Stimulated activated CD4-positive, alpha-beta T cell treated with anti-CD3 and anti-CD28 coated beads, Interleukin-12 subunit alpha, Interleukin-12 subunit beta, amount 100 ng/mL, for 4 hours (primary cell): ENCODE measurements at places on chromosomes 6 and 20.
A peak's percentile ranks its signal among the peaks of the same experiment; 100 is the strongest.

DNA sequence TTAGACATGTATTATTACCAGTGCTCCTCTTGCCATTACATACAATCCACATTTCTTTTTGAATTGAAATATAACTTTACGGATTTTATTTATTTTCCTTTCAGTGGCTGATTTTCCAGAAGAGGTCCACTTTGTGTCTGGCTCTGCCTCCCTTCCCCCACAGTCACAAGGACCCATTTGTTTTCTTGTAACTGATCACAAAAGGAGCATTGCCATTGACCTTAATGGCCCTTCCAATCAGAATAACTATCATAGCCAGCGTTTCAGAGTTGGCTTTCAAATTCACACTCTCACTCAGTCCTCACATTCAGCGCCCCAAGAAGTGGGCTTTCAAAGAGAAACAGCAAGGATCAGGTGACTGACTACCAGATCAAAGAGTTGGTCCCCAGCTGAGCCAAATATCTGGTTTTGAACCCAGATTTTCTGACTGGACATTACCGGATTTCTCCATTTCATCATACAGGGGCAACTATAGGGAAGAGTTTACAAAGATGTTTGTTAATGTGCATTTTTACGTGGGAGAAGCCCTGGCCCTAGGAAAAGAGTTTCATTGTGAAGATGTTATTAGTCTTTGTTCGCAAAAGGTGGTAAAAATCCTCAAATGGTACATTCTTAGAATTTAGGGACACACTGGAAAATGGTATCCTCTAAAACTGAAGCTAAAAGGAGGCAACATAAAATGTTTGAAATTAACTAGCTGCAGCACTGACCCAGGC lies 2.0 kb upstream of the SLC22A23 start:
- no peak for DNase-seq

- no peak for DNase-seq
These were observed 221.6 kb upstream of the HS3ST5 start for GRCh38 chr6:114564302-114564933.

DNA sequence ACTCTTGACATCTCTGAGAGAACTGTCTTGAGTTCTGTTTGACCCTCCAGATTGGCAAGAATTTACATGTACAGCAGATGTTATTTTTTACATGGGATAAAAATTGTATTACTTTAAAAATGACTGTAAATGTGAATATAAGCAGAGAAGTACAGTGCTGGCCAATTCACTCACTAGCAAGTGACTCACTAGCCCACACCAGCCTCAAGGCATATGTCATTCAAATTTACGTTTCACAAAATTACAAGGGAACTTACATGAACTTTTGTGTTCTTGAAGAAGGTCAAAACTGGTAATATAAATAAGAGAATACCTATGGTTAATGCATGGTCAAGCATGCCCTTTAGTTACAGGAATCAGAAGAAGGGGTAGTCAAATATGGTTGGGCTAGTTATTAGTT lies 54.0 kb upstream of the HMGCLL1 start:
- DNase-seq = no peak

- no peak for DNase-seq
These were observed 40.0 kb downstream of the EFCAB8 start for GRCh38 chr20:32898729-32899128.

GRCh38 chr6:134240665-134241431 lies 77.1 kb downstream of the SGK1 start:
- peak; percentile 62 for DNase-seq

DNA sequence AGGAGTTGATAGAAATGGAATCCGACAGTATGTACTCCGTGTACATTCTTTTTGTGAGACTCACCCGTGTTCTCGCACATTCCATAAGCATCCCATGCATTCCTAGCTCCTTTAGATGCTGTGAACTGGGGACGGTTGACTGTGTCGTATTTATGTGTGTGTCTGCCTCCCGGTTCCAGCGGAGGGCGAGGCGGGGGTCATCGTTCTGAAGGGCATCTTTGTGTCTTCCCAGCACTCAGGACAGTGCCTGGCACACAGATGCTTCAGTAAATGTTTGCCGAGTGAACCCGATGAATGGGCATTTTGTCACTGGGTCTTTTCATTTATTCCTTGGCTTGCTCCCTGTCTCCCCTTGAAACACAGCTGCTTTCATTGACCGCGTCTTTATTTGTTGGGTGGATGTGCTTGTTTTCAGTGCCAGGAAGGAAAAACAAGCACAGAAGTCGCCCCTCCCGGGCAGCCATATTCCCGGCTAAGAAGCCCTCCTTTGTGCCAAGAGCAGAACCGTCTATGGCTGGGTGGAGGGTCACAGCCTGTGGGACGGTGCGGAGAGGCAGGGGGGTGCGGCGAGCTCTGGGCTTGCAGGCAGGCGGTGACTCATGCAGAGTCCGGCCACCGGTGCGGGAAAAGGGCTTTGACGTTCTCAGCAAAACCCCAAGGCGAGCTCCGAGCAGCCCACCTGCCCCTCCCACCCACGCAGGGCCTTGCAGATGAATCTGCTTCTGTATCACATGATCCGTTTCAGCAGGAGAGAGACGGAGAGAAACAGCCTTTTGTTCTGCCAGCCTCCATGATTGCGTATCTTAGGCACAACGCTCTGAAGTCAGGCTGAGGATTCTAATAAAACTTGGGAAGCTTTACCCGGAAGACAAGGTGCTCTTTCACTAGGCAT lies 11.2 kb upstream of the PSMG4 start:
- DNase-seq = no peak

DNA sequence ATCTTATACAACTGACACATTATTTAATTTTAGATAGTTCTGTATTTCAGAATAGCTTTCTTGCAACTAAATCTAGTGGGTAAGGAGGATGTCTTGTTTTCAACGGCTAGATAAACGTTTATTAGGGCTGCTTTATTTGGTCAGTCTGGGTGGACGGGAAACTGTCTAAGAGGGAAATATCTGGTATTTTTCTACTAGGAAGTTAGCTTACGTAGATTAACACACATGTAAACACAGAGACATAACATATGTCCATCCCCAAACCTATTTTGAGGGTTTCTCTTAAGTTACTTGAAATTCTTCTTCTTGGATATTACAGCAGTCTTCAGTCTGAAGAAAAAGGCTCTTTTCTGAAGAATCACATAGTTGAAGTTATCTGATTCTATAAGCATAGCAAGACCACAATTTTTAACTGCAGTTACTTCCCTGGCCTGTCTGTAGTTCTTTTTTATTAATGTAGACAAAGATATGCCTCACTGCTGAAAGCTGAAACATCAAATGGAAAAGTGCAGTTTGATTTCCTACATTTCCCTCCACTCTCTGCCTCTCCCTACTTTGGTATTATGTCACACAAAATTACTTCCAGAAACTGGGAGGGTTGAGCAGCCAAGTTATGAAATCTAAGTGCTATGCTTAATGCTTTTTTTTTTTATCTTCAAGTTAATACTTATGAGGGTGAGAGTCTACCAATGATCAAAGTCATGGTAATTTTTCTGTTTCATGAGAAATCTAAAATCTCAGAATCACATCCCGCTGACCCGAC lies 37.4 kb downstream of the PLAGL1 start:
- DNase-seq = no peak

DNA sequence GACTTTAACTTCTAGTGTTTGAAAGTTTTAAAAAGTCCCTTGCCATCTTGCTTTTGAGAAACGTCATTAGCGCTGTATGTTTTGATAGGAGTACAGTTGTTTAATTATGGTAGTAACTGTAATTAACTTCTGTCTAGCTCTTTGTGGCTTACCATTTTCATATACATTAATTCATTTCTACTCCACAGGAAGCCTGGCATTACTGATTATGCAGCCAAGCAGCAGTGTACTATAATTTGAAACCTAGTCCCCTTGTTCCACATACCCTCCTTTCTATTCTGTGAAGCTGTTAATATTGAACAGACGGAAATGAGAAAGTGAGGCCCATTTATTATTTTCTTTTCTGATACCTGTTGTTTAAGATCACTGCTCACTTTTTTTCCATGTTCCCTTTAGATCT lies 235.4 kb downstream of the CDKAL1 start:
- DNase-seq = no peak

- peak; percentile 59 for DNase-seq
These were observed 18.1 kb downstream of the OR2B2 start for GRCh38 chr6:27893836-27894807.

- DNase-seq = no peak
These were observed 277.2 kb downstream of the CDC5L start for GRCh38 chr6:44664716-44665115.

- no peak for DNase-seq
These were observed 187.6 kb downstream of the SOX4 start for GRCh38 chr6:21781128-21781527.

- DNase-seq = no peak
These were observed 42.7 kb downstream of the MAFB start for GRCh38 chr20:40646361-40646760.

DNA sequence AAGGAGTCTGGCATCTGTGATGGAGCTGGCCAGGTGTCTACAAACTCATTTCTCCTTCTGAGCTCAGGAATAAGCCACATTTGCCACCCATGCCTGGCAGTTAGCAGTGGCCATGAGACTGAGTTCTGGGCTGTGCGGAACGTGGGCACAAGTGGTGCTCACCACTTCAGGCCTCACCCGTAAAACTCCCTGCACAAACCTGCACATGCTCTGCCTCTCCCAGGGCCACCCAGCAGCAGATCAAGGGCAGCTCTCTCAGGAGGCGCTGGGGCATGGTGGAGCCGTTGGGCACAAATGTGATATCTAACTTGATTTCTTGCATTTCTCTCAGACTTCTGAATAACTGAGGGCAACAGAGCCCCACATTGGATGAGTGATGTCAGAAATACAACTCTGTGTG lies 269.5 kb downstream of the HIVEP2 start:
- DNase-seq = no peak

DNA sequence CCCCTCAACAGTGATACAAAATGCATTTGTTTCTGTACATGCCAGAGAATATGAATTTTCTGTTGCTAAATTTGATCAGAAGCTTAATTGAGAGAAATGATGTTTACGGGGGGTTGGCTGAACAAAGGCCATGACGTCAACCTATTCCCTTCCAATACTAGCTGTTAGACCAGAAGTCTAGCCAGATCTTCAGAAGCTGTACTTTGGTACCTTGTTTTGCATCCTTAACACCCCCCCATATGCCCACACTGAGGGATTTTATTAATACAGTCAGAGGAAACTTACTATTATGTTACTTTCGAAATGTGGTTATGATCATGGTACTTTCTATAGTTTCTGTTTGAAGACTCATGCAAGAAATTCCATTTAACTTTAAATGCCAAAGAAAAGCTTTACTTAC lies 3.1 kb downstream of the NCOA7 start:
- DNase-seq = no peak

DNA sequence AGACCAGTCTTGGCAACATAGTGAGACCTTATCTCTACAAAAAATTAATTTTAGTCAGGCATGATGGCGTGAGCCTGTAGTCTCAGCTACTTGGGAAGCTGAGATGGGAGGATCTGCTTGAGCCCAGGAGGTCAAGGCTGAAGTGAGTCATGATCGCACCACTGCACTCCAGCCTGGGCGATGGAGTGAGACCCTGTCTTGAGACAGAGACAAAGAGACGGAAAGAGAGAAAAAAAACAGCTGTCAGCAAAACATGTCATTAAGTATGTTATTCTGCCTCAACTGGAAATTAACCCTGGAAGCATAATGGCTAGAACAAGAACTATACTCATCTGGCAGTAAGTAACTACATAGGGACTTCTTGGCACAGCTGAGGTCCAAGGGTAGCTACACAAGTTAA lies 7.2 kb downstream of the MMS22L start:
- no peak for DNase-seq

GRCh38 chr20:32465092-32465900 lies 107.2 kb downstream of the ASXL1 start:
- no peak for DNase-seq

- DNase-seq = no peak
These were observed 244.9 kb upstream of the SOX4 start for GRCh38 chr6:21348504-21349195.

DNA sequence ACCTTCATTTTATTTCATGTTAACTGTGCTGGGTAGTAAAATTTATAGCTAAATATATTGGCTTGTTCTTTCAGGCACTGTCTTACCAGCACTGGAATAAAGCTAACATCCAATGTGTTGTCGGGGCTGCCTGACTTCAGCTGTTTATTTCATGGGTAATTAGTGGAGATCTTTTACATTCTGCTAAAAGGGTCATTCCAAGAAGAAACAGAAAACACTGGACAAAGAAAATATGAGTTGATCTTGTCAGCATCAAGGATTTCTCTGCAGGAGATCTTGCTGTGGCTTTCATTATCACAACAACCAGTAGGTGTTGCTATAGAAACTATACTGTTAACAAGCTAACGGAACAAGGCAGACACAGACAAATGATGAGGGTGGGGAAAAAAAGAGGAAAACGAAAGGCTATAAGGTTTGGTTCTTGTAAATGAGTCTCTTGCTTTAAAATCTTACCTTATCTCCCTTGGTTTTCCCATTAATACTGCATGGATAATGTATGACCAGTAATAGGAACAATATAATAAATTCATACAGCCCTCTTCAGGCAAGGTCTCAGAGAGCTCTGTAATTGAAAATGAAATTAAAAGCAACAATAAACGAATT lies 206.8 kb downstream of the SIM1 start:
- DNase-seq = no peak

GRCh38 chr6:104595311-104595820 lies 264.4 kb downstream of the HACE1 start:
- DNase-seq = no peak

DNA sequence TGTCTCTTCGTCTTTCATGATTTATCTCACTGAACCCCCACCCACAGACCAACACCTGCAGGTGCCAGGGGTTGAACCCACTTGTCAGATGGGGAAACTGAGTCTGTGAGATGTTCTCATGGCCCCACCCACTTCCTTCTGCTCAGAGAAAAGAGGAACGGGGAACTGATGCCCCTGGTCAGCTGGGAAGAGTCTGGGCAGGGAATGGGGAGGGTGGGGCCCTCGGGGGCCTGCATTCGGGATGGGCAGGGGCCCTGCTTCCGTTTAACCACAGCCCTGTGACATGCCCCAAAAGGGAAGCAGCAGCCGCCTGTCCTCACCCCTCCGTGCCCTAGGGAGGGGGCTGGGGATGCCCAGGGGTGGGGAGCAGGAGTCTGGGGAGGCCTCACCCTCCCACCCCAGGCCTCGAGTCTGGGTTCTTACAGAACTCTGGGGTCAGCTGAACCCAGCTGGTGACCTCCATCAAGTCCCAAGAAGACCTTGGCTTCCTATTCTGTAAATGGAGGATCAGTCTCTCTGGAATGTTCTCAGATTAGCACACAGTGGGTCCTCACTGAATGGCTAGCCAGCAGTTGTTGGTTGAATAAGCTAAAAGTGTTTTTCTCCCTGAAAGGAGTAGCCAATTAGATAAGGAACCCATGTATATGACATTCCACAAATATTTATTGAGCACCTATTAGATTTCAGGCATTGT lies 81.5 kb downstream of the CEBPB start:
- no peak for DNase-seq

GRCh38 chr20:29301624-29302259 lies 1955.7 kb upstream of the DEFB115 start:
- DNase-seq = no peak
